D721Med (cell line): ENCODE measurements at places on chromosomes 2 and 18.

GRCh38 chr2:9752441-9753275, 90.6 kb upstream of the TAF1B start:
- DNase-seq, result no peak

- DNase-seq, result no peak
Observed at GRCh38 chr2:238967031-238967977, 119.4 kb downstream of the TWIST2 start.

GRCh38 chr2:191486584-191487320, 191.2 kb upstream of the NABP1 start:
- DNase-seq, result no peak

GRCh38 chr2:168757223-168757622, 45.2 kb upstream of the NOSTRIN start:
- DNase-seq, result no peak

DNA sequence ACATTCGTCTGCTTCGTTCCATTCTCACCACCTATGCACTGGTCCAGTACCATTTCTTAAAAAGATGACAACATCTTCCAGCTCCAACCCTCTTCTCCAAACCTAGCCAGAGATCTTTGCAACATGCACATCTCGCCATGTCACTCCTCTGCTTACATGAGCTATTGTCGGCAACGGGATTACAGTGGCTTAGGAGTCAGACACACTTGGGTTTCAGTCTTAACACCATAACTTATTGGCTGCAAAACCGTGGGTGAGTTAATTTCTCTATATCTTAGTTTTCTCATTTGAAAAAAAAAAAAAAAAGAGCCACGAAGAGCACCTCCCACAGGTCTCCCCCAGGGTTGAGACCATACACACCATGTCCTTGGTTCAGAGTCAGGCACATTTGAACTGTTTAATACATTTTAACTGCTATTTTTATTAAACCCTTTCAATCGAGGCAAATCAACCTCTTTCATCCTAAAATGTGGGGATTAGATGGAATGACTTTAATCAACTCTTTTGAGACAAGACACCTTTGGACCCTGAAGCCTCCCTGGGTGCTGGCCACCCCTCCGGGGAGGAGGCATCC, 889 bp downstream of the ANKRD29 start:
- no peak for DNase-seq

DNA sequence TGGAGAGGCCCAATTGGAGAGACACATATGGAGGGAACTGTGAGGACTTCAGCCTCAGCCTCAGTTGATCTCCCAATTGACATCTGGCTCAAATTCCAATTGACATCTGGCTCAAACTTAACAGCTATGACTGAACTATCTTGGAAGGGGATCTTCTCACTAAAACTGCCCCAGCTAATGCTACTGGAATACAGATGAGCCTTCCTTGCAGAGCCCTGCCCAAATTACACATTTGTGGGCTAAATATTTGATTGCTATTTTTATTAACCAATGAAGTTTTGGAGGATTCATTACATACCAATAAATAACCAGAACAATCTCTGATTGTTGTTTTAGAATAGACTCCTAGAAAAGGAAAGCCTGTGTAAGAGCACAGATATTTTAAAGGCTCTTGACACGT, 189.0 kb upstream of the THUMPD2 start:
- no peak for DNase-seq

GRCh38 chr18:59660786-59661743, 36.2 kb downstream of the CCBE1 start:
- DNase-seq, result no peak

GRCh38 chr18:32095192-32095899, 3.7 kb downstream of the RNF138 start:
- DNase-seq, result no peak

DNA sequence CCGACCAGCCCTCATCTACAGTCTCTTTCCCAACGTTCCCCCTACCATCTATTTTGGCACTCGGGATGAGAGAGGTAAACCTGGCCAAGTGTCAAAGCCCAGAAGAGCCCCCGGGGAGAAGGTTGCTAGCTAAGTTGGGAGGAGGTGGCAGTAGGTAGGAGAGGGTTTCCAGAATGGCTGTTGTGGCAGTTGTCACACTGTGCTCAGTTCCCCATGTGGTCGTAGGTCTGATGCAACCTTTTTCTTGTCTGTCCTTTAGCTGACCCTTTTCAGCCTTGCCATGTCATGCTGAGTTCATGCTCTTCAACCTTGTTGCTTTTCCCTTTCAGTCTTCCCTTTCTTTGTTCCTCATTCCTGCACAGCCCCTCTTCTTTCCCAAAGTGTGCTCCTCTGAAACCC, 34.5 kb downstream of the TTLL4 start:
- DNase-seq, result no peak
